ENCODE measurements at places on chromosomes 2 and 18.

DNA sequence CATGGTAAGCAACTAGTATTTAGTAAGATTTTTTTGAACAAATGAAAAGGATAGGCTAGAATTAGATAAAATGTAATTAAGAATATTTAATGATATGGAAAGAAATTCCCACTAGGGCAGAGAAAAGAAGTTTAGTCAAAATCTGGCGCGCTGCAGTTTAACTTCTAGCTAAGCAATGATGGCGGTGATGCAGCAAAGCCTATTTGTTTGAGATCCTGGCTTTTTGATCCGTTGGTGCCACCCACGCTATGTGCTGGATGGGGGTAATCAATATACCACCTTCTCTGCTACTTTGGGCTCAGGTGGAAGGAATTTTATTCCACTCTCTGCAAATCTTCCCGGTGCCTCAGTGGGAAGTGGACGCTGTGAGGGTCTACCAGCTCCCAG lies 421 bp upstream of the FAM171B start:
- DNase-seq = no peak

DNA sequence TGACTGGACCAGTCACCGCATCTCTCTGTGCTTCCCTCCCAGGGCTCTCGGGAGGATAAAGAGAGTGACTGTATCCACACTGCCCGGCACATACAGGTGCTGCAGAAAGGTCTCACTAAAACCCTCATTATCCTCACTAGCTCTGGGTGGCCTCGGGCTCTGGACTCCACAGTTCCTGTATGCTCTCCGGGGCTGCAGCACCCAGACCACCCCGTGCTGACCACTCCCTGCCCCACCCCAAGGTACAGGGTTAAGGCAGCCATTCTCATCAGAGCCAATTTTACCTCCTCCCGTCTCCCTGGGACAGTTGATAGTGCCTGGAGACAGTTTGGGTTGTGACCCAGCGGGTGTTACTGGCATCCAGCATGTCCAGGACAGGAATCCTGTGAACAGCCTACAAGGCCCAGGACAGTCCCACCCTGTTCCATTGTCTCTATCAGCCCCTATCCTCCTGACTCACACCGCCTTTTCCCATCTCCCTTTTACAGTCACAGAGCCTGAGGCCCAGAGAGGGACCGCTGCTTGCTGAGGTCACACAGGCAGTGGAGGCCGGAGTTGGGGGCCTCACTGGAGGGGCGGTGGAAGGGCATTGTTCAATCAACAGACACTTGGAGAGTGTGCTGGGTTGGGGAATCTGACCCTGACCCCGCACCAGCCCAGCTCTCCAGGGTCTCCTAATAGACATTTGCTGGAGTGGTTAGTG lies 1.7 kb downstream of the ZAP70 start:
- no peak for DNase-seq

DNA sequence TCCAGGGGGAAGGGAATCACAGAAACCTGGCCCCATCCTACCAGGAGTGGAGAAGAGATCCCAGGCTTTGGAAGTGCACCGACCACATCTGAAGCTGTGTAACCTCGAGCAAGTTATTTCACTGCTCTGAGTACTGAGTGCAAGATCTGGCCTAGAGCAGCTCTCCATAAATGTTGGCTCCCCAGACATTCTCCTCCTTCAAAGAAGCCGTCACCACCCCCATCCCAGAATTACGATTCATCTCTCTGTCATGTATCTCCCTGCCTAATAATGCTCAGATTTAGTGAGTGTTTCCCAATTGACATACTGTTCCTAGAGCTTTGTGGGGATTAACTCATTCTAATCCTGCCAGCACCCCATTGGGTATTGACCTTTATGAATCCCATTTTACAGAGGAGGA lies 51.7 kb downstream of the TNS1 start:
- DNase-seq = no peak

- DNase-seq = no peak
Measured at GRCh38 chr2:152433289-152433688, 98.3 kb downstream of the FMNL2 start.

GRCh38 chr2:223915071-223915470 lies 30.1 kb downstream of the WDFY1 start:
- no peak for DNase-seq

GRCh38 chr2:186503827-186504606 lies 18.0 kb downstream of the ZC3H15 start:
- DNase-seq = peak; percentile 21

DNA sequence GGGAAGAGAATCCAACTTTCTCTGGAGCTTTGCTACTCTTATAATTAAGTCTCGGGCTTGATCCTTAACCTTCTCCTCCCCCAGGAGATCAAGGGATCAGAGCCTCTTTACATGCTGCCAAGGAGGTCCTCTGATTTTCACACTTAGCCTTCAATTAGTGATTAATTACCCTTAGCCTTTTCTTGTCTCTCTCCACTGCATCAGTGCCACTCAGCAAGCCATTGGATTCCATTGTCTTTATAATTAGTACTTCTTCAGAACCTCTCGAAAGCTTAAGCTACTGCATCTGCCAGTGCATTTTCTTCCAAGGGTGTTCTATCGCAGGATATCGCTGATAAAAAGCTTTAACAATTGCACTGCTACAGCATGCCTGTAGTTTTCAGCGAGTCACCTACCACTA lies 477.0 kb upstream of the MEIS1 start:
- no peak for DNase-seq

All from NCI-H345 (cell line).